Femur (tissue), 1 donor: ENCODE measurements at places on chromosomes 2 and 18.

- no peak for DNase-seq
Measured at GRCh38 chr18:35804377-35804776, 168.1 kb upstream of the RMP24 start.

GRCh38 chr2:10393640-10393982 lies 54.5 kb downstream of the ODC1 start:
- no peak for DNase-seq

- DNase-seq, result no peak
Measured at GRCh38 chr2:231600619-231601355, 8.1 kb downstream of the TEX44 start.

DNA sequence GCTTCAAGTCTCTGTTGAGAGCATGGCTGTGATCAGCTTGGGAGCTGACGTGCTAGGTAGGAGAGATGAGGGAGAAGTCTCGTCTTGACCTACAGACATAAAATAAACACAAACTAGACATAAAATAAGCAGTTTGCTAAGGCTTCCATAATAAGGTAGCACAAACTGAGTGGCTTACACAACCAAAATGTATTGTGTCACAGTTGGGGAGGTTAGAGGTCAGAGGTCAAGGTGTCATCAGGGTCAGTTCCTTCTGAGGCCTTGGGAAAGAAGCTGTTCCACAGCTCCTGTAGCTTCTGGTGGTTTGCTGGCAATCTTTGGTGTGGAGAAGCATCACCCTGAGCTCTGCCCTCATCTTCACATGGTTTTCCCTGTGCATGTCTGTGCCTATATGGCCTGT lies 20.2 kb downstream of the DAW1 start:
- DNase-seq, result no peak

- DNase-seq, result no peak
Measured at GRCh38 chr2:173175222-173175621, 99.6 kb downstream of the MAP3K20 start.

- DNase-seq, result no peak
Measured at GRCh38 chr2:226885769-226886435, 50.0 kb downstream of the RHBDD1 start.
